ENCODE measurements at places on chromosomes 4 and X.
A peak's percentile ranks its signal among the peaks of the same experiment; 100 is the strongest.

GRCh38 chr4:159240046-159240445 lies 137.2 kb downstream of the RAPGEF2 start:
- no peak for DNase-seq

- no peak for DNase-seq
Observed at GRCh38 chr4:3283916-3284315, 8.9 kb upstream of the RGS12 start.

- no peak for DNase-seq
Observed at GRCh38 chr4:76597423-76597979, 162.5 kb downstream of the SHROOM3 start.

DNA sequence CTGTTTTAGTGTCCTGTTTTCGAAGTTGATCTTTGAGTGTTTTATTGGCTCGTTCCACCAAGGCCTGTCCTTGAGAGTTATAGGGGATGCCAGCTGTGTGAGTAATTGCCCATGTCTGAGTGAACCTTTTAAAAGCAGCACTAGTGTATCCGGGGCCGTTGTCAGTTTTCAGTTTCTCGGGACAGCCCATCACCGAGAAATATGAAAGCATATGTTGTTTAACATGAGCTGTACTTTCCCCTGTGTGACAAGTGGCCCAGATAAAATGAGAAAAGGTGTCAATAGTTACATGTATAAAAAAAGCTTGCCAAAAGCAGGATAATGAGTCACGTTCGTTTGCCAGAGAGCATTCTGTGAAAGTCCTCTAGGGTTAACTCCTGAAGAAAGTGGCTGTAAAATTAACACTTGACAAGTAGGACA lies 48.6 kb upstream of the RASSF6 start:
- no peak for DNase-seq

GRCh38 chrX:21781976-21782375 lies 24.1 kb upstream of the SMPX start:
- DNase-seq, result no peak

DNA sequence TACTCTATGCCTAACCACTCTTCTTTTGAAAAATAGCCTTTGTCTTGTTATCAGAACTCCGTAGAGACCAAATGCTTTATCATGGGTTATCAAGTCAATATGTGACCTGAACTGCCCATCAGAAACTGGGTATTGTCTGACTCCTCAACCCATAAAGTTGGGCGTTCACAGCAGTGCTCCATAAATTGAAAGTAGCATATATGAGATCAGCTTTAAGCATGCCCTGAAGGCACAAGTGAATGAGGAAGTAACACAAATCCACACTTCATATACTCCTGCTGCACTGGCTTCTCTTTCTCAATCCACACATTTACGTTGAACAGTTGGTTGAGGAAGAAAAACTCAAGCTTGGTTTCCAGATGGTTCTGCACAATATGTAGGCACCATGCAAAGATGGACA lies 1106.0 kb downstream of the STIM2 start:
- DNase-seq, result no peak

DNA sequence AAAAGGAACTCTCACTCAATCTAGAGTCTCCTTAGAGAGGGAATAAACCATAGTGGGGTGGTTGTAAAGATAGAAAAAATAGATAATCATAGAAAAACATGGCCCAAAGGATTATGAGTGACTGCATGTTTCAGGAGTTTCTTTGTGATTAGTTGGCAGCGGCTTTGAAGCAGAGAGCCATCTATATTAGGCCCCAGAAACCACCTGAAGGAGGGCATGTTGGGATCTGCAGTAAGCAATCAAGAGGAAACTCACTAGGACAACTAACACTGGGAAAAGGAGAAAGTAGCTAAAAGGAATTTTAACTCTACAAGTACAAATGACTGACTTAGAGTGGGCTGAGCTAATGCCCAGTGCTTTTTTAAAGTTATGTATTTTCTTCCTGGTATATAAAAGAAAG lies 269.2 kb upstream of the NRK start:
- no peak for DNase-seq

GRCh38 chrX:48711929-48712505 lies 15.5 kb downstream of the SUV39H1 start:
- no peak for DNase-seq

DNA sequence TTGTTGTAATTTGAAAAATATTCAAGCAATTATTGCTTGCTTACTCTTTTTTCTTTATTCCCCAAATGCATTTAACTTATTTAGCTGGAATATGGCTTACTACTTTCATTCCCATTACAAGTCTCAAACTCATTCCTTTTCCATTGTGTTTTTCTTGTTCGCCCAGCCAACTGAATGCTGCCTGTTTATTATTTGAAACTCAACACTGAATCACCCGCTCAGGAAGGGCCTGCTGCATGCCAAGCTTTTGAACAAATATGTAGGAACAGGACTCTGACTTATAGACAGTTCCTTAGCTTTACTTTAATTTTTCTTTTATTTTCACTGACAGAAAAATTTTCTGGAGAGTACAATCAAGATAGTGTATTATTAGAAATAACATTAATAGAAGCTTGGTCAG lies 12.9 kb downstream of the PCDH18 start:
- peak; percentile 16 for DNase-seq

- DNase-seq, result no peak
Observed at GRCh38 chrX:25049971-25050370, 34.2 kb upstream of the ARX start.

DNA sequence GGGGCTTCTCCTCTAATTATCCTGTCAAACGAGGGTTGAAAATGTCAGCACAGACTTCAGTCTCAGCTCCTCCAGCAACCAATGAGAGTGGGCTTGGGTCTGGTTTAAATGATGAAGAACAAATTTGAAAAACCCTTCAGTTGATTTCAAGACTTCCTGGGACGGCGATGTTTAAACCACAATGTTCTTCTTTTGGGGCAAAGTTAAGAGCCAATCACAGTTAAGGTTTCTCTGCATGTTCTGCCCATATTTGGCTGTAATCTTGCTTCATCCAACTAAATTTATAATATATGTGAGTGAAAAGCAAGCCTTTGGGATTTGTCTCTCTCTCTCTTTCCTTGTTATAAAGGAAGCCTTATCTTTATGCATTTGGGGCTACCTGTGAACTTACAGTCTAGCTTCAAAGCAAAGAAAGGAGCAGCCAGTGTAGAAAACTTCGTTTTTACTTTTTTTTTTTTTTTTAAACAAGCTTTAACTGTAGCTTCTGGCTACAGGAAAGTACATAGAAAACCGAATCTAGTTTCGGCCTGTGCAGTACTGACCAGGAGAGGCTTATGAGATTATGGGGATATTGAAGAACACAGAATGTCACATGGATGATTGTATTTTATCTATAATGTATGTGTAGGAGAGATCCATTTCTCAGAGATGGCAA lies 46.8 kb upstream of the FAM9C start:
- no peak for DNase-seq

- peak; percentile 4 for DNase-seq
Observed at GRCh38 chrX:133414406-133415275, 648 bp downstream of the GPC4 start.

DNA sequence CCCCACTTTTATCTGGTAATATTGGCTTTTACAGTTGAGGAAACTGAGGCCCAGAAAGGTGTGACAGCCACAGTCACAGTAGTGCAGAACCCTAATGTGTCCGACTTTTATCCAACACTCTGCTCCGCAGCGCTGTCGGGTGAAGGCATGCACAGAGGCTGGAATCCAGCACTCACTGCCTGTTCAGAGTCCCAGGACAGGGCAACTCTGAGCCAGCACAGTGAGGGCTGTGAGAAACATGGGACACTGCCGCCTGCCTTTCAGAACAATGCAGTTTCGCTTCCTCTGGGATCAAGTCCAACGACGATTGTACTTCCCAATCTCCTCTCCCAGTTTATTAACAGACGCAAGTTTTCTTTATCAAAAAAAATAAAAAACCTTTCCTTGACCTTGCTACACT lies 41.9 kb upstream of the PDGFRA start:
- no peak for DNase-seq

- DNase-seq, result no peak
Observed at GRCh38 chr4:123651066-123651465, 254.5 kb downstream of the SPRY1 start.

DNA sequence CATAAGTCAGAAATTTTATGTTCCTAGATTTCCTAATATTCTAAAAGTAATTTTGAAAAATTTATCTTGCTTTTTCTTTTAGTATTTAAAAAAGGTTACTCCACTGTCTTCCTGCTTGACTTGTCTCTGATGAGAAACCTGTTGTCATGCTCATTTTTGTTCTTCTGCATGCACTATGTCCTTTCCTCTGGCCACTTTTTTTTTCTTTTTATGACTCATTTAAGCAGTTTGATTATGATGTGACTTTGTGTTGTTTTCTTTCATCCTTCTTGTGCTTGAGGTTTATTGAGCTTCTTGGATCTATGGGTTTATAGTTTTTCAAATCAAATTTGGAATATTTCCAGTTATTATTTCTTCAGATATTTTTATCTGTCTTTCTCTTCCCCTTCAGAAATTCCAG lies 12.0 kb upstream of the UFSP2 start:
- DNase-seq, result no peak

DNA sequence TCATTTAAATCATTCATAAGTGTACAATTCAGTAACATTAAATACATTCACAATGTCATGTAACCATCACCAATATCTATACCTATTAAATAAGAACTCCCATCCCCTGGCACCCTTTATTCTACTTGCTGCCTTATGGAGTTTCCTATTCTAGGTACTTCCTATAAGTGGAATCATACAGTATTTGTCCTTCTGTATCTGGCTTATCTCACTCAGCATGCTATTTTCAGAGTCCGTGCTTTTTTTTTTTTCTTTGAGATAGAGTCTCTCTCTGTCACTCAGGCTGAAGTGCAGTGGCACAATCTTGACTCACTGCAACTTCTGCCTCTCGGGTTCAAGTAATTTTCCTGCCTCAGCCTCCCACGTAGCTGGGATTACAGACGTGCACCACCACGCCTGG lies 67.9 kb upstream of the STOX2 start:
- DNase-seq, result no peak

GRCh38 chr4:23023121-23023520 lies 330.4 kb downstream of the GBA3 start:
- no peak for DNase-seq

GRCh38 chrX:150150780-150151125 lies 212.4 kb upstream of the MAMLD1 start:
- DNase-seq, result no peak

GRCh38 chr4:85154591-85154990 lies 188.1 kb upstream of the WDFY3 start:
- DNase-seq, result no peak
